ENCODE measurements at places on chromosomes 6 and 20.

DNA sequence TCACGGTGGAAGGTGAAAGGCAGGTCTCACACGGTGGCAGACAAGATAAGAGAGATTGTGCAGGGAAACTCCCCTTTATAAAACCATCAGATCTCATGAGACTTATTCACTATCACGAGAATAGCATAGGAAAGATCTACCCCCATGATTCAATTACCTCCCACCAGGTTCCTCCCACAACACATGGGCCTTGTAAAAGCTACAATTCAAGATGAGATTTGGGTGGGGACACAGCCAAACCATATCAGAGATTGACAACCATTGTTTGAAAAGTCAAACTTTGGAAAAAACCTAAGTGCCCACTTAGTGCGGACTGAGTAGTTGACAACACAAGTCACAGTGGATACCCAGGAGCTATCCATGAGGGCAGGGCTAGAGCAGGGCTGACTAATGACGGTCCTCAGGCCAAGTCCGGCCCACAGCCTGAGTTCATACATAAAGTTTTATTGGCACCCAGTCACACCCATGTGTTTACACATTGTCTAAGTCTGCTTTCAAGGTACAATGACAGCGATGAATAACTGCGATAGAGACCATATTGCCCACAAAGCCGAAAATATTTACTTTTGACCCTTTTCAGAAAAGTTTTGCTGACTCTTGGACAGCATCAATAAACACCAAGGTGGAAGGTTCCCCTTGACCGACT is 33.8 kb upstream of the PMEPA1 start:
- no peak for DNase-seq

DNA sequence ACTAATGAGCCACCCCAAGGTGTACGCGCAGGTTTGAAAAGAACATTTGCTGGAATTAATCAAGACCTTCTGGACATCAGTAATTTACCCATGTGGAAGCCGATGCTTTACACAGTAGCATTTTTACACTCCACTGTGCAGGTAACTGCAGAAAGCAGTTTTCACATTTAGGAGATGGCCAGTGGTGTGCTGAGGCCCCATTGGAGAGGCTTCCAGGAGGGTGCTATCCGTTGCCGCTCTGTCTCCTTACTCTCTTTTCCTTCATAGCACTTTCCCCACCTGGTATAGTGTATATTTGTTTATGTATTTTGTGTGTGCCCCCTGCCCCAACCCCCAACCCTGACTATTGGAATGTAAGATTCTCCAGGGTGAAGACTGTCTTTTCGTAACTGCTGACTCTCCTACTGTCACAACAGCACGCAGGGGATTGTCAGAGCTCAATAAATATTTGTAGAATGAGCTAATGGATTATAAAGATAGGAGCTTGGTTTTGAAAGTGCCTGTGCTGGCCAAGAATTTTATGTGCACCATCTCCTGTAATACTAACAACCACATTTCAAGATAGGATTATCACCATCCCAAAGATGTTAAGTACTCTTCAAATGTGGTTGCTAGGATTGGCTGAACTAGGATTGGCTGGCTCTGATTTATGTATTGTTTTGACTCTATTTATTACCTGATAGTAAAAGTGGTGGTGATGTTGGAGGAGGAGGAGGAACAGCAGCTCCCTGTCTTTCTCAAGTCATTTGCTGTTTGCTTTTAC is 74.0 kb upstream of the GLP1R start:
- no peak for DNase-seq

- DNase-seq, result no peak
These were observed 64.8 kb upstream of the TMEM30A start for GRCh38 chr6:75349262-75349984.

DNA sequence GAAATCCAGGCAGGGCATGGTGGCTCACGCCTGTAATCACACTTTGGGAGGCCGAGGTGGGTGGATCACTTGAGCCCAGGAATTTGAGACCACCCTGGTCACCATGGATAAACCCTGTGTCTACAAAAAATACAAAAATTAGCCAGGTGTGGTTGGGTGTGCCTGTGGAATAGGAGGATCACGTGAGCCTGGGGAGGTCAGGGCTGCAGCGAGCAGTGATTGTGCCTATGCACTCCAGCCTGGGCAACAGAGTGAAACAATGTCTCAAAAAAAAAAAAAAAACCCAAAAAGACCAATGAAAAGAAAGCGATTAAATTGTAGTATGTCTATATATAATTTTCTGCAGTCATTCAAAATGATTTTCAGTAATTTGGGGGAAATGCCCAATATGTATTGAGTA is 70.3 kb downstream of the ITCH start:
- DNase-seq, result no peak

DNA sequence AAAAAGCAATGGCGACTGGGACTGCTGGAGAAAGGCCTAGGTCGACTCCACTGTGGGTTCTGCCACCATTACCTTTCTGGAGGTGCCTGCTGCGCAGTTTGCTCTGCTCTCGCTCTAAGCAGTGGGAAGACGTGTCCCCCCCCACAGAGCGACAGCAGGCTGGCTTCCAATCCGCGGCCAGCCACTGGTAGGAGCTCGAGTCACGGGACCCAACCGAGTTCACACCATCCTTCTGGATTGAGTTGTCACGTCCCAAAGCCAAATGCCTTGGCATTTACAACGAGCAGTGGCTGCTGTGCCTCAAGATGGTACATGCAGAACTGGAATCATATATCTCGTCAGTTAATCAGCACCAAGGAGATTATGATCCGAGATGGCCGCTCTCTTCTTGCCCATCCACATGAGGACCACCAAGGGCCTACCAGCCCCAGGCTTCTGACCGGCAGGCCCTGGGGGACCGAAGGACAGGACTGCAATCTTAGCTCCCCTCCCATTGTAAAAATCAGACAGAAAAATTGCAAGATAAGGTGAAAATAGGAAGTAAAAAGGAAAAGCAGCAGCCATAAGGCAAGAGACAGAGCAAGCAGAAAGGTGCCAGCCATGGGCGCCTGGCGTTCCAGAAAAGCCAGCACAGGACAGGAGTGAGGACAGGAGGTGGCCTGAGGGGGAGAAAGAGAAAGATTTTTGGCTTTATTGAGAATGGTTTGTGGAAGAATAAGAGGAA is 74.4 kb downstream of the TRAM2 start:
- DNase-seq, result no peak

GRCh38 chr6:111808493-111808892 is 64.8 kb downstream of the FYN start:
- DNase-seq, result no peak

DNA sequence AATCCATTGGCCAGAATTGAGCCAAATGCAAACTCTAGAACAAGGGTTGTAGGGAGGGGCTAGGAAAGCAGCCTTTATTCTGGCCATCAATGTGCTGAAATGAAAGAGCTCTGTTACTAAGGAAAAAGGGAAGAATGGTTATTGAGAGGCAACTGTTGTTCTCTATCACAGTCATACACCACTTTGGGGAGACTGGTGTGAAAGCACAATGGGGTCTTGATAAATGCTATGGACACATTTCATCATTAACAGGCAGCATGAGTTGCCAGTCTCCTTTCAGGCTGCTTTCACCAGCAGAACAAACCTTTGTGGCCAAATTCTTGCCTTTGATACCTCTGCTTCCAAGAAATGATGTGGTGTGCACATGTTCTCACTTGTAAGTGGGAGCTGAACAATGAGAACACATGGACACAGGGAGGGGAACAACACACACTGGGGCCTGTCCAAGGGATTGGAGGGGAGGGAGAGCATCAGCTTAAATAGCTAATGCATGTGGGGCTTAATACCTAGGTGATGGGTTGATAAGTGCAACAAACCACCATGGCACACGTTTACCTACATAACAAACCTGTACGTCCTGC is 86.2 kb downstream of the CDS2 start:
- DNase-seq, result no peak

DNA sequence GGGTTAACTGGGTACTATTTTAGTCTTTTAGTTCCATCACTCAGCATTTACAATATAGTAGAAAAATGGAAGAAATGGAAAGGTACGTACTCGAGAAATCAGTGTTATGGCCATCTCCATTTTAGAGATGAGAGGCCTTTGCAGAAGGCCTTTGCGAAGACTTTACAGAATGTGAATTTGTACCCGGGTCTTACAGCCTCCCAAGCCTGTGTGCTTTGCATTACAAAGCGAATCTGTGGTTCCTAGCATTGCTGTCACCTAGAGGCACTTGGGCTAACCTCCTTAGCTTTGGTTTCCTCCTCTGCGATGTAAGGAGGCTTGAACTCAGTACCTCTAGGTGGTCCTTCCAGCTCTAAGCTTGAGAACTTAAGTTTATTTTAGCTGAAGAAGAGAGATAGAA is 10.9 kb downstream of the VAPB start:
- DNase-seq, result no peak

DNA sequence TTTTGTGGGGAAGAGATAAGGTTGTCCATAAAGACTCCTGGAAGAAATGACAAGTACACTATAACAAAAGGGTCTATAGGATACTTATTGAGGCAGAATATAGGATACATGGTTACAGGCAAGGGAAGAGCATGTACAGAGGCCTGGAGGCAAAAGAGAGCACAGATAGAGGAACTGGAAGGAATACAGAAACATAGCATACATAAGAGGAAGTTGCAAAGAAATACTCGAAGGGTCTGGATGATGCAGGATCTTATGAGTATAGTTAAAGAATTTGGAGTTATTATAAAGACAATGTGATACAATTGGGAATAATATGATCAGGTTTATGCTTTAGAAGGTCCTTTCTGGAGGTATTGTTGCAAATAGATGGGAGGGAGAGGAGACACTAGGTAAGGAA is 592.7 kb upstream of the POU3F2 start:
- DNase-seq, result no peak

DNA sequence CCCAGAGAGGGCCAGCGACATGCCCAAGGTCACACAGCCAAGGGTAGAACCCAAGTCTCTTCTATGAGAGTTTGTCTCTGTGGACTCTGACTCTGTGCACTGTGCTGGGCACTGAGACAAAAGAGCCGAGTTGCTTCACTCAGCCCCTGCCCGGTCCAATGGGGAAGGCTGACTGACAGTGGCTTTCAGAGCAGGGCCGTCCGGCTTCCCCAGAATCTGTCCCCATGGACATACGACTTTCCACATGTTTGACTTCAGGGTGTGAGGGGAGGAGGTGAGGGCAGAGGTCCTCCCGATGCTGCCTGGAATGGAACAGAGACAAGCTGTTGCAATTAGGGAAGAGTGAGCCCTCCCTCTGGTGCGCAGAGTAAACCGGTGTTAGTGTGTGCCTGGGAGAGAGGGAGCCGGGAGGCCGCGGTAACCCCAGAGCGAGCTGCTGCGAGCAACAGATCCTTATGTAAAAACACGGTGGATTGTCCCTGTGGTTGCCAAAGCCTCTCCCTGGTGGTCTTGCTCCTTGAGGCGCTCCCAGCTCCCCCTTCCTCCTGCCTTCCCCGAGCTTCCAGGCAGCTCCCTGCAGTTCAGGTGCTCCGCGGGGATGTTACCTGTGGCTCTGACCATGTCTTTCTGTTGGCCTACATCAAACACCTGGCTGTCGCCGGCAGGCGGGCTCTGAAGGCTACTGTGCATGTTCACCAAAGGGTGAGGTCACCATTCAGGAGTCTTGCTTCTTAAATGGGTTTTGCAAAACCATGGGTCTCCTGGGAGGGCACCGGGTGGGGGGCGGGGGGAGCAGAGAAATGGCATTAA is 672 bp downstream of the SIRPA start:
- no peak for DNase-seq

GRCh38 chr6:22064558-22064957 is 232.3 kb downstream of the PRL start:
- no peak for DNase-seq

DNA sequence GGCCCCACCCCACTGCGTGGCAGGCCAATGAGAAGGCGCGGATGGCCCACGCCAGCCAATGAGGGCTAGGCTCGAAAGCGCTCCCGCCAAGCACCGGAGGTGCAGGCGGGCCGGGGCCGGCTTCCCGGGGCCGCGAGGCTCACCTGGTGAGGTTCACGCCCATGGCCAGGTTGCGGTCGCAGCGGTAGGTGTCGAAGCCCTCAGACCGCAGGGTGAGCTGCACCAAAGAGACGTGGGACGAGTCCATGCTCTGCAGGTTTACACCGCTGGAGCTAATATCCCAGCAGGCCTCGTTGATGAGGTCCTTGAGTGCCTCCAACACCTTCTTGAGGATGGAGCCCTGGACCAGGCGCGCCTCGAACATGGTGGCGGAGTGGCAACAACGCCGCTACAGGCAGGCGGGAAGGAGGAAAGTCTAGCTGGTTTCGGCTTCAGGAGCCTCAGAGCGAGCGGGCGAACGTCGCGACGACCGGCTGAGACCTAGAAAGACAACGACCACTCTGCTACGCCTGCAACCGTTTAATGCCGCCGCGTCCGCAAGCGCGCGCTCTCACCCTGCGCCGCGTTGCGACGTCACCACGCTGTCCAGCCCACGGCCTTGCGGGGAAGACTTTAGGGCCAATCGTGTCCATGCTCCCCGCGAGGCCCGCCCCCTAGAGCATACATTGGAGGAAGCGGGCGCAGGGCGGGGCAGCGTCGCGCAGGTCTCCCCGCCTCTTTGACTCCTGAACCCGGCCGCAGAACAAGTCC is at the start of gene PCNA:
Gene PCNA (minus strand): TSS at position 524 of the 750 bp plus-strand sequence. CDS start 160 bp downstream, at position 364.
- peak; percentile 91 for DNase-seq

DNA sequence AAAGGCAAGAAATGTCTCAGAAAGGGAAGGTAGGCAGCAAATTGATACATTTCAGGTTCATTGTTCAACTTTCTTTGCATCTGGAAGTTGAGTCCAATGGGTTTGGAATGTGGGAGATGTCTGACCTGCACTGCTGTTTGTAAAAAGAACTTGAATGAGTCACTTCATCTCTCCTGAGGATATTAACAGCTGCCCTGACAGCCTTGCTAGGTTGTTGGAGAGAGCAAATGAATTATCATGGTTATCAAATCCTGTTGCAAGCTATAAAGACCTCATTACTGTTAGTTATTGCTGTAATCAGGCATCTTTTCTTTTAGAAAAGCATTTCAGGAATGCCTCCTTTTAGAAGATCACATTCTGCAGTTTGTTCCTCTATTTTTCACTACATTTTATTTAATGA is 23.0 kb upstream of the FLRT3 start:
- DNase-seq, result no peak

GRCh38 chr20:40688129-40689099 is 622 bp downstream of the MAFB start:
- no peak for DNase-seq

- no peak for DNase-seq
These were observed 30.1 kb downstream of the CDYL start for GRCh38 chr6:4806337-4806725.

- DNase-seq, result no peak
These were observed 130.2 kb upstream of the SSTR4 start for GRCh38 chr20:22904905-22905304.

DNA sequence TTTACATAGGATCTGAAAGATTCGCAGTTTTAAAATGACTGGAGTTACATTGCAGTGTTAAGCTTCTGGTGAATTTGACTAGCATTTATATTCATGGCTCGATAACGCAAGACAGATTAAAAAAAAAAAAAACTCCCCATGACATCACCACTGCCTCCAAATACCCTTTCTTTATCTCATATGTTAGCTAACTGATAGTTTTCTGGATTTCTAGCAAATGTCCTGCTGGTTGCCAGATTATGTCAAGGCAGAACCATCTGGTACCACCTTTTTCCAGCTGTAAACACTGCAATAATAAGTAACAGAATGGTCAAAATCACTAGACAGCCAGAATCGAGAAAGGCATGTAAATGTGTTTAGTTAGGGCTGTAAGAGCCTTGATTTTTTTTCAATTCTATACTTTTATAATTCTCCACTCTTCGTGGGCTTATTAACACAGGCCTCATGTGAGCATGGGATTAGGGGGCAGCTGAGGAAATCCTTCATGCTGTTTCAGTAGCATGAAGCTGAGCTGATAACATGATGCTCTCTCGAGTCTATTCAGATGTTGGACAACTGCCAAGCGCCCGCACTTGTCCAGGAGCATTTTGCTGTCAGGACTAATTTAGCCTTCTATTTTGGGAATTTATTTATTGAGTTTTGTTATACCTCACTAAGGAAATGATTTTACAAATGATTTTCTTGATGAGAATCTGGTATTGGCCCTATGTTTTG is 166.0 kb upstream of the SCGN start:
- no peak for DNase-seq
